ENCODE measurements at places on chromosomes 6 and 20.
A peak's percentile ranks its signal among the peaks of the same experiment; 100 is the strongest.

DNA sequence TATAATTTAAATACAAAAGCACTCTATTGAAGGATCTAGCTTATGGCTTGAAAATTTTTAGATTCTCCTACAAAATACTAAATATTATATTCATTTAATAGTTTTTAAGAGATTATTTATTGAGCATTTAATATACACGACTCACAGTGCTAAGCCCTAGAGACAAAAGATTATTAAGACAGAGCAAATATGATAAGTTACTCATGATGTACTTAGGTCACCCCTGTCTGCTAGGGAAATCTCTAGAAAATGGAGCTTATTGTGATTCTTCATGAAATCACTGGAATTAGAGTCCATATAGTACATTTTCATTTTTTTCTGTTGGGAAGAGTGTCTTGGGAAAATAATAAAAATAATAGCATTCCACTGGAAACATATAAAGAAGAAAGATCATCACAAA is 37.8 kb downstream of the BEND6 start:
- no peak for DNase-seq

- DNase-seq: no peak
These were observed 8.0 kb upstream of the KCNK16 start for GRCh38 chr6:39330476-39330875.

DNA sequence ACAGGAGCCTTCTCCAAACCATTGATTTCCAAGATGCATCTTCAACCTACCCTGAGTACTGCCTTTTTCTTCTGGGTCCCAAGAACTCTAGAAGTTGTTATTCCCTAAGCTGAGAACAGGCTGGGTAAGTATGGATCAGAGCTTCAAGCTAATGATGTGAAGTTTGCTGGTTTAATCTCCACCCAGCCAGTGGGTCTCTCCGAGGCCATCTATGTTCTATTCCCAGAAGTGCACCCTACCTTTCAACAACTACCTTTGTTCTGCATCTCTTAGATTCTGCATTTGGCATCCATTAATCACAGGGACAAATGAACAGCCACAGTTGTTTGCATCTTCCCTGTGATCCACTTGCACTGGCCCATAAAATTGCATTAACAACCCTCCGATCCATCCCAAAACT is 246.2 kb downstream of the HIVEP2 start:
- DNase-seq: no peak

- no peak for DNase-seq
These were observed 112.0 kb upstream of the CARMIL1 start for GRCh38 chr6:25166955-25167748.

GRCh38 chr6:109182578-109182977 is 87.3 kb downstream of the CEP57L1 start:
- no peak for DNase-seq

GRCh38 chr20:51542033-51542570 is 417 bp downstream of the NFATC2 start:
- DNase-seq: no peak

GRCh38 chr6:43376551-43376981 is 7.1 kb upstream of the ZNF318 start:
- peak; percentile 39 for DNase-seq

All from T-helper 2 cell (primary cell).